ENCODE measurements at places on chromosomes 3 and 15.

DNA sequence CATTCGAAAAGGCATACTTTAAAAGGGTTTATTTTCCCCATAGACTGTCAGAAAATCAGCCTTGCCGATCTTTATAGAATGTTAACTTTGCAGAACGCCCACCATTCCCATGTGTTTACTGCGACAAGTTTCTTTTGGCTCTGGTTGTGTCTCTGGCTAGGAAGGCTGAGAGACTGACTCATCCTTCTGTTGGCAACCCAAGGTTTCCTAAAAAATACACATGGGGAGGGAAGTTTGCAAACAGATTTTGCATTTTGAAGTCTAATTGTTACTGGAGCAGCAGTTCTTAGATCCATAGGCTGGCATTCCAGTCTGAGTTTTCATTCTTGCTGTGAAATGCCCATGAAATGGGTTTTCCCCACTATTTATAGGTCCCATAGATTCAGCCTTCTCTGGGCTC, 37.9 kb upstream of the MINAR1 start:
- no peak for DNase-seq

- no peak for DNase-seq
Measured at GRCh38 chr3:154334973-154335420, 10.7 kb upstream of the DHX36 start.

DNA sequence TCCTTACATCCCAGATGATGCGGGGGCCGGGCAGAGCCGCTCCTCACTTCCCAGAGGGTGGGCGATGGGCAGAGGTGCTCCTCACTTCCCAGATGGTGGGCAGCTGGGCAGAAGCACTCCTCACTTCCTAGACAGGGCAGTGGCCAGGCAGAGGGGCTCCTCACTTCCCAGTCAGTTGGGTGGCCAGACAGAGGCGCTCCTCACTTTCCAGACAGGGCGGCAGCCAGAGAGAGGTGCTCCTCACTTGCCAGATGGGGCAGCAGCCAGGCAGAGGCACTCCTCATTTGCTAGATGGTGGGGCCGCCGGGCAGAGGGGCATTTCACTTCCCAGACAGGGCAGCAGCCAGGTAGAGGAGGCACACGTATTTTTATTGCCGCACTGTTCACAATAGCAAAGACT, 622.0 kb upstream of the KCNMB2 start:
- DNase-seq: no peak

- DNase-seq: no peak
Measured at GRCh38 chr3:128415200-128415772, 51.4 kb downstream of the DNAJB8 start.

DNA sequence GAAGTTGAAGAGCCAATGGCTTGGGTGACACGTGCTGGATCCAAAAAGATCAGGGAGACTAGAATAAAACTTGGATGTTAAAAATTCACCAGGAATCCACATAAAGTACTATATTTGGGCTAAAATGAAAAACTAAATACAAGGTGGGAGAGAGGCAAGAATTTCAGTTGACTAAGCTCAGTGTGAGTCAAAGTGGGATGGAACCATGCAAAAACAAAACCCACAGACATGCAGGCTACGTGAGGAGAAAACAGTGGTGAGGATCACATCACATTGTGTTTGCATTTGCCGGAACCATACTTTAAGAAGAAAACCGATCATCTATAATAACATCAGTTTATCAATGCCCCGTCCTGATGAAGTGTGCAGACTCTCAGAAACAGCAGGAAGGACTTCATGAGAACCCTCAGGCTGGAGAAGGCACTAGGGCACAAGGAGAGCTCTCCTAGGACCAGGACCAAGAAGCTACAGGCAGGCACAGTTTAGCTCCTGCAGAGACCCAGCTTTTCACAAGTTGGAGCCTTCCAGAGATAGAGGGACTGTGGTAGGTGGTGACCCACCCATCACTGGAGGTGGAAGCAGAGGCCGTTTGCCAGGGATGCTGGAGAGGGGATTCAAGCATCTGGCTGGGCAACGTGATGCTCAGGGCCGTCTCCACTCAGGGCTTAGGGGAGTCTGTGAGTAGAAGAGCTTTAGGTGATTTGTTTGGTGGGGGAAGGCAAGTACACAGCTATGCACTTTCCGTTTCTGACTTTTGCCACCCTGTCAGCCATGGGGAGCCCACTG, 29.0 kb upstream of the NR2E3 start:
- no peak for DNase-seq

DNA sequence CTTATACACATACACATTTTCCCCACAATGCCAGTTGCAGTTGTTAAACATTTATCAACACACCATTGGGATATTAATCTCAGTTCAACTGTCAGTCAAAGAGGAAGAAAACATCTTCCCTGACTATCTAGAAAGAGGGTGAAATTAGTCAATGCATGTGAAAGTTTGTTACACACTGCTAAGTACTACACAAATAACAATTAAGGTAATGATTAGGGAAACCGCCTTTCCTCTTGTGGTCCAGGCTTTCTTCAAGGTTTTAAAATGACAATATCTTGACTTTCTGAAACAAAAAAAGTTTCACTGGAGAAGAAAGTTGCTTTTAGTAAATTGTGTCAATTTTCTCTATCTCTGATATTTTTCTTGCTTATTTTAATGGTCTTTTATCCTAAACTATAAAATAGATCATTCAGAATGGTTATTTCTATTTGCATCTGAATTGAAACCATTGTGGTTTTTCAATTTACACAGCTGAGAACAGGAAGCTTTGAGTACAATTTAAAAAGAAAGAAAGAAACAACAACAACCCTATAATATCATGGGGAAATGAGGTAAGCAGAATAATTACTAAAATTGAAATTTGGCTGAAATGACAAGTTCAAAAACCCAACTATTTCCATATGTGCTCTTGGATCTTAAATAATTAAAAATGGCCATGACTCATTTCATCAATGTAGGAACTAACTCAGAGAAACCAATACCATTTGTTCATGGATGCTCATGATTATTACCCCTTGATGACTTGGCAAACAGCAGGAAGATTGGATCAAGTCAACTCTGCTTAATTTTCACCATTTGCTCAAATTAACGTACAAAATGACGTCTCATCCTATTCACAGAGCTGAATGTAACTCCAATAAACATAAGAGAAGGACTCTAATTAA, 31.7 kb downstream of the GPR149 start:
- no peak for DNase-seq

DNA sequence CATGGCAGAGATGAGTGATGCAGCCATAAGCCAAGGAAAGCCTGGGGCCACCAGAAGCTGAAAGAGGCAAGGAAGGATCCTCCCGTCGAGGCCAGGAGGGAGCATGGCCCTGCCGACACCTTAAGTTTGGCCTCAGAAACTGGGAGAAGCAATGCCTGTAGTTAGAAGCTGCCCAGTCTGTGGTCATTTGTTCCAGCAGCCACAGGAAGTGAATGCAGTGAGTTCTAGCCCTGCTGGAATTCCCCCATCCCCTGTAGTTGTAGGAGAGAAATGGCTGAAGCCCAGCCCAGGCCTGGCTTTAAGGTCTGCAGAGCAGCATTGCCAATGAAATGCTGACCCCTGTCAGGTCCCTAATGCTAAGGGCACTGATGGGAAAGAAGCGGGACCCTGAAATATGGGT, 12.2 kb upstream of the CHSY1 start:
- DNase-seq: no peak

- DNase-seq: no peak
Measured at GRCh38 chr3:330494-331115, 134.0 kb downstream of the CHL1 start.

DNA sequence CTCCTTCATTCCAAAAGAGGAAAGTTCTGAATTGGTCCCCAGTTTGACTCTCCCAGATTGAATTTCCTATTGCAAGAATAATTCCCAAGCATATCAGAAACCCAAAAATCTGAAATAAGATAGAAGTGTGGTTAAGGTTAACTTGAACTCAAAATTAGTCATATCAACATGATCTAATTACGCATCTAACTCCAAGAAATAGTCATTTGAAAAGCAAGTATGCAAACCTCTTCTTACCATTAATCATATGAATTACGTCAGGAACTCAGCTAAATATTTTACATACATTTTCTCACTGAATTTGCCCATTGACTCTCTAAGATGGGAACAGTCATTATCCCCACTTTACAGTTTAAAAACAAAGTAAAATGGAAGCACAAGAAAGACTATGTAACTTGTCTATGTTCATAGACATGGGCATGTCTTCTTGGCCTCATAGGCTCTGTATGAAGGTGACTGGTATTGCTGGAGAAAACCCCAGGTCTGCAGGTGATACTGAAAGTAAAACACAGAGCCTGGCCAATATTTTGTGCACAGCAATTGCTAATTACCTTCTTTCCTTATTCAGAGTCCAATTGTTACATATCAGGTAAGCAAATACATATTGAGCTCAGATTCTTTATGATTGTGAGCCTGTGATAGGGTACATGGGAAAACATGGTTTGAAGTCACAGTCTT, 139.2 kb downstream of the ATP8B4 start:
- DNase-seq: no peak

Measured in stimulated activated CD8-positive, alpha-beta memory T cell treated with anti-CD3 and anti-CD28 coated beads, Interleukin-4, amount 100 ng/mL, for 1 hour (primary cell).